Purkinje cell (primary cell): ENCODE measurements at places on chromosomes 2 and 18. TPM values are rescaled to one million over a fixed set of nuclear protein-coding genes. Genes with fewer than 3 reads are reported as not detected.

SALL3 gene
- 0.31 TPM in 1 of 2 replicates, not detected in the other for polyA plus RNA-seq

PCARE gene
- 0.22 TPM in 1 of 2 replicates, not detected in the other for polyA plus RNA-seq

HMSD gene
- polyA plus RNA-seq: 7.1 TPM in 1 of 2 replicates, not detected in the other

DNAJC5G gene
- polyA plus RNA-seq: not detected in 2 replicates

NT5C1B gene
- polyA plus RNA-seq: not detected in 2 replicates

NR4A2 gene
- polyA plus RNA-seq: 2.5 and 7.2 TPM in 2 replicates

SUMO1 gene
- 475 and 567 TPM in 2 replicates for polyA plus RNA-seq

UCN gene
- polyA plus RNA-seq: 0.43 TPM in 1 of 2 replicates, not detected in the other

ASPRV1 gene
- polyA plus RNA-seq: not detected in 2 replicates

ORMDL1 gene
- polyA plus RNA-seq: 346 and 348 TPM in 2 replicates

ARHGEF33 gene
- polyA plus RNA-seq: 130 and 144 TPM in 2 replicates
